ENCODE measurements at places on chromosomes 12 and 14.

DNA sequence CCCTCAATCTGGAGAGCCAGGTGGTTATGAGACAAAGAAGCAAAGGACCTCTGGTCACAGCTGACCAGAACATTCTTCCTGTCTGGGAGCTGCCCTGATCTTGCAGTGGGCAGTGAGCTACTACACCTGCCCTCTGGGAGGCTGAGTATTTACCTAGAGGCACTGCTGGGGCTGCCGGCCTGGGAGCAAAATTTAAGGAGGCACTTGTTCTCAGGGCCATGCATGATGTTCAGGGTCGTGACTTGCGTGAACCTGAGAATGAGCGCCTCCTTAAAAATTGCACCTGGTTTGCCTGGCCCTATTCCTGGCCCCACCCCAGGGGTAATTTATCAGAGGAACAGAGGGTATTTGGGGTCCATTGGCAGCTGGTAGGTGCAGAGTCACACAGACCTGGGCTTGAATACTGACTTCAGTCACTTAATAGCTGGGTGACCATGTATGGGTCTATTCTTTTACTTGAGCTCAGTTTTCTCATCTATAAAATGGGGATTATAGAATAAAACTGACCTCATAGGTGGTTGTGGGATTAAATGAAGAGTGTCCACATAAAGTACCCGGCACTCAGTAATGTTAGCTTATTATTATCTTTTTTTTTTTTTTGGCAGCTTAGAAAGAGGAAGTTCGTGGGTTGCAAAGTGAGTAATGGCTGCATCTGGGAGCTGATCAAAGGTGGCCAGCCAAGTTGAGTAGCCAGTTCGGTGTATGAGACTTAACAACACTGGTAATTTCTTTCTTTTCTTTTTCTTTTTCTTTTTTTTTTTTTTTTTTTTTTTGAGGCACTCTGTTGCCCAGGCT, 107.4 kb upstream of the MED13L start:
- DNase-seq = no peak

GRCh38 chr14:74077401-74077800, 6.9 kb downstream of the ALDH6A1 start:
- DNase-seq = no peak

DNA sequence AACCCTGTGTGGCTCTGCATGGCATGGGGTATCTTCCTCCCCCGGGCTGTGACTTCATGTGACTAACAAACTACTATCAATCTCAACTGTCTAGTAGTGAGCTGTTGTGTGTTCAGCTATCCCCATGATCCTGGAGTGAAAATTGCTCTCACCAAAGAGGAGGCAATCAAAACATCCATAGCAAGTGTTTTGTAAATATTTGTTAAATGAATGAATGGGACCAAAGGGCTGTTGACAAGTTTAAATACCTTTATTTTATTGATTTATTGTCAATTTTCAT, 138.1 kb upstream of the CPM start:
- no peak for DNase-seq

DNA sequence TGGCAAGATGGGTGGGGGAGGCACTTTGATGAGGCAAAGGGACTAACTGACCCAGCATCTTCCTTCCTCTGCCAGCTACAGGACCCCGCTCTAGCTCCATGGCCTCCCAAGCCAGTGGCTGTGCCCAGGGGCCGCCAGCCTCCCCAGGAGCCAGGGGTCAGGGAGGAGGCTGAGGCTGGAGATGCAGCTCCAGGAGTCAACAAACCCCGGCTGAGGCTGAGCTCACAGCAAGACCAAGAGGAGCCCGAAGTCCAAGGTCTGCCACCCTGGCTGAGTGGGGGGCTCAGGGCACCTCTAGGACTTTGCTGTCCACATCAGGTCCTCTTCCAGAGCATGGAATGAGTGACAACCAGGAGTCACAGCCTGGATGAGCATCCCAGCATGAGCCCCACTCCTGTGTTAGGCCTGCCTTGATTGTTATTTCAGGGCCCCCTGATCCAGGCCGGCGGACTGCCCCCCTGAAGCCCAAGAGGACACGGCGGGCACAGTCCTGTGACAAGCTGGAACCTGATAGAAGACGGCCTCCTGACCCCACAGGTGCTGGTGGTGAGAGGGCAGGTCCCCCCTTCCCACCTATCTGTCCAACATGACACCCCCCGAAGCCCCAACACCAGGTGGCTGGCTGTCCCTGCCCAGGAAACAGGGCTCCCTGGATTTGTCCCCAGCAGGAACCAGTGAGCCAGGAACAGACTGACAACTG, 2.5 kb upstream of the CPNE6 start:
- DNase-seq = no peak

GRCh38 chr12:52333321-52333720, 12.1 kb upstream of the KRT83 start:
- no peak for DNase-seq

DNA sequence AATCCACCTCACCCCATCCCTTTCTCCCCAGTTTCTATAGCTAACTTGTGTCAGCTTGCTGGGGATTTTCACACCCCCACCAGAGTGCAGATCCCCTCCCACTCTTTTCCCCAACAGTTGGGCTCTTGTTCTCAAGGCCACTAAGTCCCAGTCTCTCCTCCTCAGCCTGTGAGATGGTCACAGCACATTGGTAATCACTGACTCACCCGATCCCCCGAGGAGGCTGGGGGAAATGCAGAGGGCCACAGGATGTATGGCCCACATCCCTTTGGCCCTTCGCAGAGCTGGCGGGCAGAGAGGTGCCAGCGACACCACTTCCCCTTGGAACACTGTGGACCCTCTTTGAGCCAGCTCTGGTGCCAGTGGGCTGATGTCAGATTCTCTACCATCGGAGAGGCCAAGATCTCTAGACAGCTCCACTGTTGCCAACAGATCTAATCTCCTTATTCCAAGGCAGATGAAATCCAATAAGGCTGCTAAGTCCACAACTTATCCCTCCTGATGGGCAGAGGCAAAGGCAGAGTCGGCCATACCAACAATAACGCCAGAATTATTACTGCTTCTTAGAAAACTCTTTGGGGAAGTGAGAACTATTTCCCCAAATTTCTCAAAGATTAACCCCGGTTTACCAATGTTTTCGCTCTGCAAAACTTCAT, 1.6 kb downstream of the FMNL3 start:
- no peak for DNase-seq

GRCh38 chr12:9969673-9970072, 1.5 kb upstream of the CLEC12A start:
- DNase-seq = no peak

DNA sequence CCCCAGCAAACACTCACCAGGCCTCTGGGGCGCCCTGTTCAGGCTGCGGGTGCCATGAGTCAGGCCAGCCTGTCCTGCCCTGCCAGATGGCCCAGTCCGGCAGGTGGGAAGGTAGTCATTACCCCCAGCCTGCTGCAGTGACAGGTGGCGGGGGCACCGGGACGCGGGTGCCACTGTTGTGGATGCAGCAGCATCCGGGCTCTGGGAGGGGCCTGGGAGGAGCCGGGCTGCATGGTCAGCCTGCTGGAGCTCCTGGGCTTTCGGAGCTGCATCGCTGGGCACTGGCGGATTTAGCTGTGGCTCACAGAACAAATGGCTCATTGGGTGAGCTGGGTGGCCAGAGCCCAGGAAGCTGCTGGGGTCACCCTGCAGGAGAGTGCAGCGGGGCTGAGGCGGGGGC, 13.5 kb downstream of the CEP170B start:
- DNase-seq = no peak

GRCh38 chr12:46892887-46893286, 67.1 kb upstream of the SLC38A4 start:
- no peak for DNase-seq

GRCh38 chr12:109044241-109044640, 8.1 kb upstream of the USP30 start:
- DNase-seq = no peak

DNA sequence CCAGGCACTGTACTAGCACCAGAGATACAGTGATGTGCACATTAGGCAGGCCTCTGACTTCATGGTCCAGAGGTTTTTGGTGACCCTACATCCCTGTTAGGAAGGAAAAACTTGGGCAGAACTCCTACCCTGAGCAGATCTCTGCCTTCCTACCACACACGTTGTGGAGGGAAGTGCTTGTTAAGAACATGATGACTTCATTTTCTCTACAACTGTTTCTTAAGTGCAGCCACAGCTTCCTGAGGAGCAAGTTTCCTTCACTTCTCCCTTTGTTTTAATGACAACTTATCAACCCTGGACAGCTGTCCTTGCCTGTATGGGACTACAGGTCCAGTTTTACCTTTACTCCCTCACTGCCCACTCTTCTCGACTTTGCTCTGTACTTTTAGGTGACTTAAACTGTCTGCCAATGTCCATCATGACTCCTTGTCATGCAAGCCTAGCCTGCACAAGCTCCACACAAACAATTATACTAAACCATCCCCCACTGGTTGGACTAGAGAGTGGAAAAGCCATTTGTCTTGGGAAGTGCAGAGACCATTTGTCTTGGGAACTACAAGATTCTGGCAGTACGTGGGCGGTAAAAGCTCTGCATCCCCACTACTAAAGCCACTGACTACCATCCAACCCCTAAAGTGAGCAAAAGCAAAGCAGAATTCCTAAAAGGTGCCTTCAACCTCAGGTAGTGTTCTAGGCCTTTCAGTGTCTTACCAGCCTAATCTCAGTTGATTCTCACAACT, 359.8 kb downstream of the EGLN3 start:
- no peak for DNase-seq

- no peak for DNase-seq
Observed at GRCh38 chr12:5792343-5792742, 152.7 kb downstream of the ANO2 start.

- DNase-seq = no peak
Observed at GRCh38 chr14:104689881-104690711, 678 bp downstream of the INF2 start.

DNA sequence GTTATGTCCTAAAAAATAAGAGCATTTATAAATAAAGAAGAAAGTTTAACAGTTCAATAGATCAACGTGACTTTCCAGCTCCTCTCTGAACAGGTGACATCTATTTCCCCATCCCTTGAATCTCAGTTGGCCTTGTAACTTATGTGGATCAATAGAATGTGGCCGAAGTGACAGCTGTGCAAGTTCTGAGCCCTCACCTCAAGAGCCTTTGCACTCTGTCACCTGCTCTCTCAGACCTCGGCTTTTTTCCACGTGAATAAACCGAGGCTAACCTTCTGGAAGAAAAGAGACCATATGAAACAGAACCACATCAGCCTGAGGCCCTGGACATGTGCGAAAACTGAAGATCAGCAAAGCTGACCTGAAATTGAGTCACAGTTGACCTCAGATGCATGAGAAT, 253.0 kb downstream of the DAD1 start:
- no peak for DNase-seq

GRCh38 chr14:53536446-53536845, 383.3 kb upstream of the DDHD1 start:
- DNase-seq = no peak

DNA sequence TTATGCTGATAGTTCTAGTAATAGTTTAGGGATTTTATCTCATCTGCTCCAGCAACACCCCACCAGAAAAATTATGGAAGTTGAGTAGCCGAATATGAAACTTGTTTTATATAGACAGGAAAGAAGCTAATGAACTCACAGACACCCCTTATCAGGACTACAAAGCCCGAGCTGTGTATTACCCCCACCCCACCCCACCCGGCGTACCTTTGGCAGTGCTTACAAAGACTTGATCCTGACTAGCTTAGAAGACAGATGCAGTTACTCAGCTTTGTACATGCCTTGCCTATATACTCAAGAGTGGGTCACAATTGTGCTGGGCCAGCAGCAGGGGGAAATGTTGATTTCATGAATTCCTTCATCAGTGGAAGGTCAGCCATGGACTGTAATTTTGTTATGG, 22.4 kb downstream of the PROX2 start:
- no peak for DNase-seq

GRCh38 chr12:88142610-88142991, 494 bp downstream of the TMTC3 start:
- DNase-seq = peak; percentile 11
